HFFc6 (cell line): ENCODE measurements at places on chromosomes 11 and 22. TPM values are rescaled to one million over a fixed set of nuclear protein-coding genes. Genes with fewer than 3 reads are reported as not detected.

- no peak for DNase-seq
Observed at GRCh38 chr22:27100789-27101188, 443.4 kb downstream of the MIAT start.

DNA sequence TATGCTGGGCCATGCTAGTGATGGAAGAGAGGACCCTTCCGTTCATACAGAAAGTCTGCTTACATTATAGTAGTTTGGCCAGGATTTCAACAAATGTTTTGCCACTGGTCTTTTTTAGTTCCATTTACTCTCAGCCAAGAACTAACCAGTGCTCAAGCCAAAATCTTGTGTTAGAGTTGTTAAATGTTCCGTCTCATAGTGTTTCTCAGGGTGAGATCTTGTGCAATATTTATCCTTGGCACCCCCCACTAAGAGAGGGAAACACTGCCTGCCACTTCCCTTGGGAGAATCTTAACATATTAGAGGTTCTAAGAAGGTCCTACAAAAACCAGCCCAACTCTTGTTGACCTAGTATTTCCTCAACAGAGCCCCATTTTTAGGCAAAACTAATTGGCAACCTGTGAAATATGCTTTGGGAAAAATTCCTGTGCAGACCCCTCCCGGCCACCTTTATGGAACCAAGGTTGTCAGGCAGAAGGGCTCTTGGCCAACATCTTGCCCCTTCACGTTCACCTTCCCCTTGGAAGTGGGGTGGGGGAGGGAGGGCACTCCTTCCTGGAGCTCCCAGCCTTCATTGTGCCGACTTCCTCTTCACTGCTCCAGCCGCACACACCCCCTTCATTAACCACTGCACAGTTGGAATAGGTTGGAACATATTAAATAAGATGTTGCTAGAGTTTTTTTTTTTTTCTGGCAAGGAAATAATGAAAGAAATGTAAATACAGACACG, 173.2 kb upstream of the SORL1-AS1 start:
- DNase-seq = no peak

DNA sequence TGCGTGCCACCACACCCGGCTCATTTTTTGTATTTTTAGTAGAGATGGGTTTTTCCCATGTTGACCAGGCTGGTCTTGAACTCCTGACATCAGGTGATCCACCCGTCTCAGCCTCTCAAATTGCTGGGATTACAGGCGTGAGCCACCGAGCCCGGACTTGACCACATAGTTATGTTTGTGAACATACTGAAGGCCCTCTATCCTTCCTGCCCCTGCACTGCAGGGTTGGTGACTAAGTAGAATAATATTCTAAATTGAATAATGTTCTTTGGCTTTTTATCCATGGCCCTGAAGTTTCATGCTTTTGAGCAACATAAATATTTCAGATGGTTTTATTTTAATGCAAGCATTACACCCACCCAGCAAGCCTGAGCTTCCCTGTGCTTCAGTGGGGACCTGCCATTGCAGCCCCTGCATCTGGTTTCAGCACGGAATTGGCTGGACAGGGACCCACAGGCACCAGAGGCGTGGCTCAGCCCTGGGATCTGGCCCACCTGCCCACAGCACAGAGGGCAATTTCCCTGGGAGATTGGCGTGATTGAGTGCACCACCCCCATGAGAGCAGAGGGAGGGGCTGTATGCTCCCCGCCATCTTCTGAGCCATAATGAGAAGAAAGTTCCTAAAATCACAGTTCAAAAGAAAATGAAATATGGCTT, 460.5 kb downstream of the BRD1 start:
- DNase-seq = no peak

GRCh38 chr22:41534219-41534618, 10.1 kb downstream of the POLR3H start:
- DNase-seq = no peak

DNA sequence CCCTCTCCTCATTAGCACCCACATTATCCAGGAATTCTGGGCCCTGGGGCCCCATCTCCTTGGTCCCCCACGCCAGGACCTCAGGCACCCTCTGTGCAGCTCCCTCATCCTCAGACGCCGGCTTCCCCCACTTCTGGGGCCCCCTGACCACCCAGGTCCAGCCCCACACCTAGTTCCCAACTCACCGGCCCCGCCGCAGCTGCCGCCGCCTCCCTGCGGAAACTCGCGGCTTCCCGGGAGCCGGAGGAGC, at the start of gene PCSK7:
PCSK7 (minus strand) TSS at position 232 of the 250 bp plus-strand sequence. CDS start 2,229 bp downstream, outside the sequence.
- peak; percentile 48 for DNase-seq

DNA sequence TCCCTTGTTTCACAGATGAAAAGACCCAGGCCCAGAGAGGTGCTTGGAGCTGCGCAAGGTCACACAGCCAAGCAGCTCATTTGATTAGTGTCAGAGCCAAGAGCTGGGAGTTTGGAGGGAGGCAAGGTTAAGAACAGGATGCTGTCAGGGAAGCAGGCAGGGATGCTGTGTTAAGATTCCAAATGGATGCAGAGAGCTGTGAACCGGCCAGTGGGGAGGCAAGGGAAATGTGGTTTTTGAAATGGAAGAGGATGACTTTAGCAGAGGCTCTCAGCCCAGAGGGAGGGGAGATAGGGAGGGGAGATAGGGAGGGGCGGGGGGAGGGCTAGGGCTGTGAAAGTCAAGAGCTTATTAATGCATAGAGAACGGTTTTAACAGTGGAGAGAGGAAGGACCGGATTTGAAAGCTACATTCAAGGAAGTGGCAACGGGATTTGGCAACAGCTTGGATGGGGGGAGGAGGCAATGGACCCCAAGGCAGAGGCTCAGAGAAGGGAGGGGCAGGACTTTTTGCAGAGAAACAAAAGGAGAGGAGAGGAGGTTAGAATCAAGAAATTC, 13.0 kb downstream of the RTN4RL2 start:
- no peak for DNase-seq

DNA sequence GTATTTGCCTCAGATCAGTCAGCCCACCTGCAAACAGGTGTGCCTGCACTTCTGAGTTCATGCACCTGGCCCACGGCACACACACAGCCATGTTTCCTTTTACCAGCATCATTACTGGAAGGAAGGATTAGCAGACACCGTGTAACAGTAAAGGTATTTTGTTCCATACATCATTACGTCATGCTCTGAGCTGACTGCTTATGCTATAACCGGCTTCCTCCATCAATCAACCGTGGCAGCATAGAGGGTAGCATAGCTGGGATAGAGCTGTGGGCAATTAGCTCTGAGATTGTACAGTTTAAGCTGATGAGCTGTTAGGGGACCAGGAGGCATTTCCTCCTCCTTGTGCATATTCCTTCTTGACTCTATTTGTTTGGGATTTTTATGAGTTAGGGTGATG, 102.4 kb downstream of the ME3 start:
- DNase-seq = no peak

WT1 gene
- total RNA-seq = not detected in 3 replicates

OR8G5 gene
- total RNA-seq = not detected in 2 replicates

IFITM1 gene
- total RNA-seq = 21.1 to 28.0 TPM (median 25.7 TPM) in 3 replicates

IPO7 gene
- 136 to 152 TPM (median 150 TPM) in 3 replicates for total RNA-seq

DEFB131B gene
- not detected in 3 replicates for total RNA-seq

MLC1 gene
- not detected in 3 replicates for total RNA-seq
